ENCODE measurements at places on chromosomes 5 and 9. TPM values are rescaled to one million over a fixed set of nuclear protein-coding genes. Genes with fewer than 3 reads are reported as not detected.

DNA sequence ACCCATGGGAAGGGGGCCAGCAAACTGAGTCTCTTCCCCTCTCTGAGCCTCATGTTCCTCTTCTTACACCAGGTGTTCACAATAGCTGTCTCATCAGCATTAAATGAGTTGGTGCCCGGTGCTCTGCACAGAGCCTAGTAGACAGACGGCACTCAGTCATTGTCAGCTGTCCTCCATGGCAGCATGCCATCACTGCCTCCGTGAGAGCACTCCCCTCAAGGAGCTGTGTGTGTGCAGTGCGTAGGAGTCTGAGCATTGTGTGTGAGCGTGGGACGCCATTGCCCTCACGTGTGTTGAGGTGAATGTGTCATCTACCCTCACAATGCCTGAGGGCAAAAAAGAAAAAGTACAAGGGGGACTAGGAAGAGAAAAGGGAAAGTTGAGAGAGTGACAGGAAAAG is 536.5 kb downstream of the CDK5RAP2 start:
- no peaks in the 10 kb centered on the region for H3K27me3 ChIP-seq
- no peak for DNase-seq
- no peak overlapping the region for H3K4me3 ChIP-seq
- H3K36me3 ChIP-seq: no peaks in the 10 kb centered on the region
- no peaks in the 10 kb centered on the region for H3K4me1 ChIP-seq

DNA sequence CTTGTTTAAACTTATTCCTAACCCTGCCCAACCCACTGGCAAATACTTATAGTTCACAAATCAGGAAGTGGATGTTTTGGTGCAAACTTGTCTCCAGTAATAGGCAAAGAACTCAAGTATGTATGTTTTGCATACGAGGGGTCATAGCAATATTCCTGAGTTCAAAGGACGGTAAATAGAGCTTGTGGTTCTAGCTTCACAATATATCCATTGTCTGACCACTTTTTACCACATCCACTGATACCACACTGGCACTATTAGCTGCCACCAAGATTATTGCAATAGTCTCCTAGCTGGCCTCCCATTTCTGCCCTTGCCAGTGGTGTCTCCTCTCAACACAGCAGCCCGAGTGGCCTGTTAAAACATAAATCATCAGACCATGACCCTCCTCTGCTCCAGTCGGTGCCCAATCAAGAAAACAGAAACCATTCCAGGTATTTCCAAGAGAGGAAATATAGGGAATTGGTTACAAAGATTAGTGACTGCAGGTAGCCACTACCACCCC is 17.0 kb downstream of the GRXCR2 start:
- no peak overlapping the region for H3K4me3 ChIP-seq
- H3K36me3 ChIP-seq: no peaks in the 10 kb centered on the region
- peaks cover 3% of the 10 kb centered on the region for H3K4me1 ChIP-seq
- no peak overlapping the region for H3K27ac ChIP-seq
- DNase-seq: no peak

Gene SGCD
- total RNA-seq: not detected

DNA sequence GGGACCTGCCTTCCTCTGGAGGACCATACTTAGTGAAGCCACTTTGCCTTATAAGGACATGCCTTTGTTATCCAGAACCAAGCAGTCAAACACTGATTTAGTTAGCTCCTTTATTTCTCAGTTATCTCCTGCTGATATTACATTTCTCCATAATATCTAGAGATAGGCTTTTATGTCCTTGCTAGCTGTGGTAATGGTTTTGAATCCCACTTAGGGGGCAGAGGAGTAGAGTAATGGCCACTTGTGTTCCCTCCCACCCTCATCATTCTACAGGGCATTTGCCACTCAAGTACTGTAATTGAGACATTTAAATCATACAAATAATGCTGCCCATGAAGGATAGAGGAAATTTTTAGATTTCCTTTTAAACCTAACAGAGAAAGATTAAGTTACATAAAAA is 80.9 kb downstream of the DOCK8 start:
- H3K27me3 ChIP-seq: no peaks in the 10 kb centered on the region
- no peak for DNase-seq
- H3K27ac ChIP-seq: no peak overlapping the region
- peaks cover 30% of the 10 kb centered on the region for H3K36me3 ChIP-seq
- no peak overlapping the region for H3K4me3 ChIP-seq

Gene RETREG1
- total RNA-seq: 19.3 TPM

DNA sequence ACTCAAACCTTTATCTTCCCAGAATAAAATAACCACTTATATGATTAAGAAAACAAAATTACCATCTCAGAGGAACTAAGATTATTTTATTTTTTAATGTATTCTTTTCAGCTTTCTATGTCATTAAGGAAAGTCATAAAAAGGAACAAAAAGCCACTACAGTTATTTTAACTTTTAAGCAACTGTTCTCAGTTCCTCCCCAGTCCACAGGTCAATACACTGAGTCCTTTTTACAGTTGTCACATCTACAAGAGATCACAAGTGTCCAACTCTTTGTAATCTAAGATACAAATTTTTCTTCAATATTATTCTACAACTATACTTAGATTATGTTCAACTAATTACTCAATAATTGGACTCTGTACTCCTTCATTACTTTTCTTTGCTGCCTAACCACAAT is 782.8 kb upstream of the ACO1 start:
- no peak overlapping the region for H3K27ac ChIP-seq
- peaks cover 7% of the 10 kb centered on the region for H3K4me1 ChIP-seq
- DNase-seq: no peak
- H3K27me3 ChIP-seq: no peaks in the 10 kb centered on the region
- no peak overlapping the region for H3K4me3 ChIP-seq

- no peak overlapping the region for H3K4me3 ChIP-seq
- H3K27ac ChIP-seq: no peak overlapping the region
- peaks cover 4% of the 10 kb centered on the region for H3K27me3 ChIP-seq
- no peak for DNase-seq
Measured at GRCh38 chr5:180464603-180464970, 29.6 kb upstream of the CNOT6 start.

Gene ACTBL2
- not detected for total RNA-seq

DNA sequence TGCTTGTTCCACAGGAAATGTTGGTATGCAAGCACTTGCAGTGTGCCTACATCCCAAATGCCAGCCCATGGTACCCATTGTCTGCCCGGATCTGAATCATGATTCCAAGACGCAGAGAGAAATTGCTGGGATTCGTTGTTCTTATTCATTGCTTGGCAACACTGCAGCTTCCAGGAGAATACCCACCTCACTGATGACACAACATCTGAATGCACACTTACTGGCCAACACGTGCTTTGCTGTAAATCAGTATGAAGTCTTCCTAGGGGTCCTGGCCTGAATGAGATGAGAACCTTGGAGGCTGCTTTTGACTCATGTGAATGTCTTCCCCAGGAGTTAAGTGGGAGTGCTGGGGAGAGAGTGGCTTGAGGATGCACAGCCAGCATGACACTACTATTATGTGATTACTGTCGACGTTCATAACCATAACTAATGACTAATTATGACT is 11.6 kb downstream of the SRD5A1 start:
- no peak overlapping the region for H3K27ac ChIP-seq
- no peaks in the 10 kb centered on the region for H3K27me3 ChIP-seq
- H3K4me3 ChIP-seq: no peak overlapping the region
- no peak for DNase-seq

DNA sequence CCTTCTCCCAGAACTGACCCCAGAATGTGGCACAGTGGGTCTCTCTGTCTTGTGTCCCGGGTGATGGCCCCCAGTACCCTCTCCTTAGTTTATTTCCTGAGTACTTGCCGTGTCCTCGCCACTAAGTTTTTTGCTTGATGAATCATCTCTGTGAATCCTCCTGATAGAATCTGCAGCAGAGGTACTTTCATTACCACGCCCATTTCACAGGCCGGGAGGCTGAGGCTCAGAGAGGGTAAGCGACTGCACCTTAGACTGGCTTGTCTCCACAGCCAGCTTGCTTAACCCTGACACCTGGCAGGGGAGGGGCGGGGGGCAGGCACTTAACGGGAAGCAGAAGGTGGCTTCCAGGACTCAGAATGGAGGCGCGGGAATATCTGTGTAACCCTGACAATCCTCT is 7.9 kb upstream of the IER5L start:
- H3K36me3 ChIP-seq: no peaks in the 10 kb centered on the region
- H3K27me3 ChIP-seq: no peaks in the 10 kb centered on the region
- no peak for DNase-seq
- no peak overlapping the region for H3K4me3 ChIP-seq
- H3K4me1 ChIP-seq: no peaks in the 10 kb centered on the region

GRCh38 chr9:21729648-21730047 is 72.8 kb upstream of the MTAP start:
- no peak overlapping the region for H3K27ac ChIP-seq
- no peaks in the 10 kb centered on the region for H3K27me3 ChIP-seq
- no peaks in the 10 kb centered on the region for H3K4me1 ChIP-seq
- H3K36me3 ChIP-seq: no peaks in the 10 kb centered on the region
- H3K4me3 ChIP-seq: no peak overlapping the region

Gene KCNIP1
- not detected for total RNA-seq

Measured in activated naive CD4-positive, alpha-beta T cell treated with anti-CD3 and anti-CD28 coated beads for 36 hours (primary cell).